ENCODE measurements at places on chromosomes 12 and 14.
A peak's percentile ranks its signal among the peaks of the same experiment; 100 is the strongest.

GRCh38 chr12:18895946-18896345 is 158.0 kb downstream of the CAPZA3 start:
- no peak for DNase-seq

DNA sequence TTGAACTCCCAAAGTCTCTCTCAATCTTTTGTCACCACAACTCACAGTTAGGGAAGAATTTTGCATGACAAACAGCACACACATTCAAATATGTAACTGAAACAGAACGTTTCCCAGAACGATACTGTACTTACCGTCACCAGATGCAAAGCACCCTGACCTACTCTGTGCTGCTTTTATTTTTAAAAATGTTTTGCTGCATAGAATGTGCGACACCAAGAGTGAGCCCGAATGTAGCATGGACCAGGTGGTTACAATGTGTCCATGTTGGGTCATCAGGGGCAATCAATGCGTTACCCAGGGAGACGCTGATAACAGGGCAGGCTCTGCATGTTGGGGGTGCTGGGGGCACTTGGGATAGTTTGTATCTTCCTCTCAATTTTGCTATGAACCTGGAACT is 14.6 kb upstream of the EIF5 start:
- DNase-seq = no peak

- DNase-seq = no peak
These were observed 36.6 kb downstream of the NID2 start for GRCh38 chr14:52032204-52032801.

GRCh38 chr12:121668750-121669520 is 519 bp downstream of the MORN3 start:
- no peak for DNase-seq

DNA sequence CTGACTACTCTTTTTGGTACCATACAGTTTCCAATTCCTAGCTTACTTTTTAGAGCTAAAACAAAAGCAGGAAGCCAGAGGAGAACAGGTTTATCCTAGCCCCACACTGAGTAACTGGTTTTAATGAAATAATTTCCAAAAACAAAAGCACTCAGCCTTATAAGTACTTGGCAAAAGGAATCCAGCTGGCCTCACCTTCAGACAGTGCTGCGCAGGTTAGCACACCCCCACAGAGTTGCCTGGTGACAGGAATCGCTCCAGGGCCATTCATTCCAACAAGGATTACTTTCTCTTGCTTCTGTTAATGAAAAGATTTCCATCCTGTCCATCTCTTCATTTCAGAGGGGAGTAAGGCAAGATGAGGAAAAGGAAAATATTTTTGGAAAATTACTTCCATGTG is 84.6 kb downstream of the SCFD1 start:
- DNase-seq = no peak

GRCh38 chr12:32139064-32139421 is 32.4 kb downstream of the BICD1 start:
- DNase-seq = no peak

DNA sequence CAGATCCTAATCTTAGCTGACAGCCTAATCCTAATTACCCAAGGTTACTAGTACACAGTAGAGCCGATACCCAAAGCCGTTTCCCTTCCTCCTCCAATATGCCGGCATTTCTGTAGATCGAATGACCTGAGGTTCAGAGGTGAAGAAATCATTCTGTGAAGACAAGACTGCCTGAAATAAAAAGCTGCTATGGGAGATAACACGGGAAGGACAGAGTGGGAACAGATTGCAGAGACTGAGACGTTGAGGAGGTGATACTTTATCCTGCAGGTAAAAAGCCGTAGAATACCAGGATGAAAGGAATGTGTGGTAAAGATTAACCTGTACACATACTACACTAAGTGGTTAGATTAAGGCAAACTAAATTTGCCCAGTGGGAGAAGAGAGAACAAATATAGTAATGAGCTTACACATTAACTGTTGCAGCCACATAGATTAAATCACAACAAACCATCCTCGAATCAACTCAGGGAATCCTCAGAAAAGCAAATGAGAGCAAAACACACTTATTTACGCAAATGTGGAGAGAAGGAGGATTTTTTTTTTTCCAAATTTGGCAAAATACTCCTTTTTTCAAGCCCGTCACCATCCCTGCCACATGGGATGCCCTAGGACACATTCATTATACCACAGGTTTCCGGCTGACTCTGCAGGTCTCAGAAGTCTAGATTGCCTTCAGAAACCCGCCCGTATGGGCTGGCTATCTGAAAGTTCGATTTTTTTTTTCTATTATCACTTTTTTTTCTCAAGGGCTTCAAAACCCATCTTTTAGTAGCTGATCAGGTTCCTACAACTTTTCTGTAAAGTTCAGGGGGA is 188.0 kb downstream of the TTC8 start:
- no peak for DNase-seq

DNA sequence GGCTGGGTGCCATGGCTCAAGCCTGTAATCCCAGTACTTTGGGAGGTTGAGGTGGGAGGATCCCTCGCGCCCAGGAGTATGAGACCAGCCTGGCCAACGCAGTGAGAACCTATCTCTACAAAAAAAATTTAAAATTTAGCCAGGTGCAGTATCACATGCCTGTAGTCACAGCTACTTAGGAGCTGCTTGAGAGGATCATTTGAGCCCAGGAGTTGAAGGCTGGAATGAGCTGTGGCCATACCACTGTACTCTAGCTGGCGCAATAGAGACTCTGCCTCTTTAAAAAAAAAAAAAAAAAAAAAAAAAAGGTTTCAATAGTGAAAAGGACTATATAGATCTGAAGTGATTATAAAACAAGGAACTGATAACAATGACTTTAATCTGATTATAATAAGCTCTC is 13.5 kb downstream of the PSMA3 start:
- no peak for DNase-seq

DNA sequence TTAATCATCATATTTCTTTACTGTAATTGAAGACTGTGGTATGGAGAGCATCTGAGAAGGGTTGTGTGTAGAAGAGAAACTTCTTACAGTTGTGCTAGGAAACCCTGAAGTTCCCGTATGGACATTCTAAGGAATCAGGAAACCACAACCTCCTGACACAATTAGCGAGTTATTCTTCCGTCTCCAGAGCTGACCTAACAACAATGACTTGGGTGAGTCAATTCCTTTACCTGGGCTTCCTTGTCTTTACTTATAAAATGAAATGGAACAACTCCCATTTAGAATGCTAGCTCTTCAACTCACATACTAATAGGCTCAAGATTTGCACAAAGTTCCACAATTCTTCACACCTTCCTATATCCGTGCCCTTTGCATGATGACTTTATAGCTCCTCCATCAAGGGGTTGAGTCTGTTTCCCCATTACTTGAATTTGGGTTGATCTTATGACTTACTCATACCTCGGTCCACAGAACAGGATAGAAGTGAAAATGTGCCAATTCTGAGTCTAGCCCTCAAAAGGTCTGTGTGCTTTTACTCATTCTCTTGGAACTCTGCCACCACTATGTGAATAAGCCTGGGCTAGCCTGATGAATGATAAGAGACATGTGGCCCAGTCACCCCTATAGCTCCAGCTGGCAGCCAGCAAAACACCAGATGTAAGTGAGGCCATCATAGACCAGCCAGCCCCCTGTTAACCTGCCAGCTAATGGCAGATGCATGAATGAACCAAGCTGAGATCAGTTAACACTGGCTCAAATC is 459.4 kb downstream of the ETNK1 start:
- no peak for DNase-seq

DNA sequence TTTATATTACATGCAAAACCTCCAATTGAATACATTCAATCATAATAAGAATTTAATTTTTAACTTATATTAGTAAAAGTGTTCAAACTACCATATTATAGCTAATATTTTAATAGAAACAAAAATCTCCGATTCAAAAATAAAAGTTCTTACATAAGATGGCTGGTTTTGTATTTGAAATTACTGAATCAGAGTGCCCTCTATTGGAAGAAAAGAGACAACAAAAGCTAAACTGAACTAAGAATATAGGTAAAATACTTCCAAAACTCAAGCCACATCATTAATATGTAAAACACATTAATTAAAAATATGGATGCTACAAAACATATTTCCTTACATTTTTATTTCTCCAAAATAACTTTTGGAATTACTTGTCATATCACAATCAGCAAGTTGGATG is 120.3 kb downstream of the GARIN6 start:
- no peak for DNase-seq

GRCh38 chr14:57737598-57737997 is 128.3 kb downstream of the SLC35F4 start:
- no peak for DNase-seq

- DNase-seq = no peak
These were observed 7.4 kb downstream of the LRP1 start for GRCh38 chr12:57135527-57136326.

DNA sequence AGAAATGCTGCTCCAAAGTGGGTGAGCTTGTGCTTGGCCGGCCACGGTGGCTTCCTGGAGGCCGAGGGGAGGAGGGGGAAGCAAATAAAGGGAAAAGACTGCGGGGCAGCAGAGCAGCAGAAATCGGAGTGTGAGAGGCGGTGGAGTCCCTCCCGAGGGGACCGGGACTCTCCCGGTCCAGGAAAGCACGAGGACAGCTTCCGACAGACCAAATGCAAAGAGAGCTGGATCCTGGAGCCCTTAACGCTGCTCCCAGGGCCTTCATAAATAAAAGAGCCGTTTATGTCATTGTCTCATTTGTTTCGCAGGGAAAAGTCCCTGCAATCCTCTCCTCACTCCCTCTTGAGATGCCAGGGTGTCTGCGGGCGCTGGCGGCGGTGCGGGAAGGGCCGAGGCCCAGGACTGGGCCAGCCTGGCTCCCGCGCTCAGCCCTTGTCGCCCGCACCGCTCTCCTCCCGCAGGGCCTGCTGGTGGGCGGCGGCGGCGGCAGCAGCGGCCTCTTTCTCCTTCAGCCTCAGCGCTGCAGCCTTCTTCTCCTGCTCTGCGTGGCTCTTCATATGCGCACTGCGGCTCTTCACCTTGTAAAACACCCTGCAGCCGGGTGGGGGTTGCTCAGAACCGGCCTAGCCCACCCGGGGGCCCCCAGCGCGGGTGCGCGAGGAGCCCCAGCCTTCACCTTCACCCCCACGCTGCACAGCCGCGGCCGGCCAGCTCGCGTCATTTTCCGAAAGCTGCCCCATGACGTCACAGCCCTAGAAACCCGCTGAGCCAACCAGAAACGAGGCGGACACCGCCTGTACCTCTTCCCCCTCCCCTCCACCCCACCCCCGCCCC is 4.5 kb upstream of the PNMA1 start:
- DNase-seq = no peak

DNA sequence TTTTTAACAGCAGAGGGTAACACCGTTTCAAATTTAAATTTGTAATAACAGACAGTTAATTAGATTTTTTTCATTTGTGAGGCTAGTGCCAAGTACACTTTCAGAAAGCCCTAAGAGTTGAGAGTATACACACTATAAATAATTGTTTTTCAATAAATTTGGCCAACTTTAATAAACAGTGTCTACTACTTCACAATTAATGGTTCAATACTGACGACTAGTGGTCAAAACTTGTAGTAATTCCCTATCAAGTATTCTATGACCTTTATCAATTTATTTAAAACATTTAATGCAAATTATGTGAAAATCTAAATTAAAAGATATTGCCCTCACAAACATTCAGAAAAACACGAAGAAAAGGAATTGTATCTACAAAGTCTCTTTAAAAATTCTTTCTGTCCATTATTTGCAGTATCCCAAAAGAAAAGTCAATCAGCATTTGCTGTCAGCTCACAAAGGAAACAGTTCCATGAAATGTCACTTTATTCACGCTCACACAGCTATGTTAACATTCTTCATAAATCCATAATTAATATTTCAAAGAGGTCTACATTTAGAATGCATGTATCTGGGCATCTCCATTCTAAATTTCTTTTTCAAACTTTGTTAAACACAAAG is 91.2 kb downstream of the CEP128 start:
- DNase-seq = peak; percentile 14

DNA sequence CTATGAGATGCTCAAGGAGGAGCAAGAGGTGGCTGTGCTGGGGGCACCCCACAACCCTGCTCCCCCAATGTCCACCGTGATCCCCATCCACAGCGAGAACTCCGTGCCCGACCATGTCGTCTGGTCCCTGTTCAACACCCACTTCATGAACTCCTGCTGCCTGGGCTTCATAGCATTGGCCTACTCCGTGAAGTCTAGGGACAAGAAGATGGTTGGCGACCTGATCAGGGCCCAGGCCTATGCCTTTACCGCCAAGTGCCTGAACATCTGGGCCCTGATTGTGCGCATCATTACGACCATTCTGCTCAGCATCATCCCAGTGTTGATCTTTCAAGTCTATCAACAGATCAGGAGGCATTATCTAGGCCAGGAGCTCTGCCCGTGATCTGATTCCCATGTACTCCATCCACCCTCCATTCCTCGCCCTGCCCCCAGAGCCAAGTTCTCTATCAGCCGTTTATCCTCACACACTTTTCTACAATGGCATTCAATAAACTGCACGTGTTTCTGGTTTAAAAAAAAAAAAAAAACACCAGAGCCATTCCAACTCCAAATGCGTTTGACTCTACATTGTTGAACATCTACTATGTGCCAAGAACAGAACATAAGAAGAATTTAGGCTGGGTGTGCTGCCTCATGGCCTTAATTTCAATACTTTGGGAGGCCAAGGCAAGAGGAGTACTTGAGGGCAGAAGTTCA is 17.5 kb downstream of the ATXN2 start:
- no peak for DNase-seq

DNA sequence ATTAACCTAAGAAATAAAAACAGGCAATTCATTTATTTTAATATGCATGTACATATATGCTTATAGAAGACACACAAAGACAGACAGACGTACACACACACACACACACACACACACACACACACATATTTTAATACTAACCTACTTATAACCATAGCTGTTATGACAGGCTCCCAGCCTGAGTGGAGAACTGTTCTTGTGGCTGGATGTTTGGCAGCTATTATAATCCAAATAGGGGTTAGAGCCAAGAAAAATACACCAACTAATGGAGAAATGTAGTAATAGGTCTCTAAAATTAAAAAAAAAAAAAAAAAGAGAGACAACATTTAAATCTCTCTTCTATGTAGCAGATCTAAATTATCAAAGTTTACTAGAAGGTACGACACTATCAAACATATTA is 91.8 kb downstream of the SLC41A2 start:
- DNase-seq = no peak

- DNase-seq = no peak
These were observed 50.6 kb upstream of the GALNT9 start for GRCh38 chr12:132379996-132380395.

DNA sequence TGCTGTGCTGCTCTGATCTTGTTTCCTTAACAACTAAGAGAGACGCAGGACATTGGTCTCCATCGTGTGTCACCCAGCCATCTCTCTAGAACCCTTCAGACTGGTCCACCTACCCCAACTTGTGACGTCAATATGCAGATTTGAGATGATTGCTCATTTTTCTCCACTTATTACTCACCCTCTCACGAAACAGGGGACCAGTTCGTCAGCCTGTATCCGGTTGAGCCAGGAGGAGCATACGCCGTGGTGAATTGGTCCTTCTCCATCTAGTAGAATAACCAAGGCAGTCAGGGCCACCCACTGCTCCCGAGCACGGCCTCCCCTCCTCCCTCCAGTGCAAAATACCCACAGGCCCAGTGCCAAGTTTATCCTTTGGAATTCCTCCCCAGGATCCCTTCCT is 36.2 kb upstream of the FBXO21 start:
- no peak for DNase-seq

- DNase-seq = no peak
These were observed 22.3 kb upstream of the PLEKHH1 start for GRCh38 chr14:67510836-67511235.
